ENCODE measurements at places on chromosomes 12 and 14.

GRCh38 chr12:47527816-47528215 lies 178.0 kb downstream of the RPAP3 start:
- DNase-seq, result no peak

DNA sequence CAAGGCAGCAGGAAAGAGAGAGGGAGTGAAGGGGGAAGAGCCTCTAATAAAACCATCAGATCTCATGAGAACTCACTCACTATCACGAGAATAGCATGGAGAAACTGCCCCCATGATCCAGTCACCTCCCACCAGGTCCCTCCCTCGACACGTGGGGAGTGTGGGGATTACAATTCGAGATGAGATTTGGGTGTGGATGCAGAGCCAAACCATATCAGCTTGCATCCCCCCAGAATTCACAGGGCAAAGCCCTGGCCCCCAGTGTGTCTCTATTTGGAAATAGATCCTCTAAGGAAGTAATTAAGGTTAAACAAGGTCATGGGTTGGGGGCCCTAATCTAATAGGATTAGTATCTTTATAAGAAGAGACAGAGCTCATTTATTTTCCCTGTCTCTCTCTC lies 56.1 kb upstream of the TCL1A start:
- no peak for DNase-seq

- no peak for DNase-seq
These were observed 45.5 kb downstream of the FGD4 start for GRCh38 chr12:32444895-32445294.

- DNase-seq, result no peak
These were observed 11.6 kb downstream of the GSG1 start for GRCh38 chr12:13091832-13092231.

- DNase-seq, result no peak
These were observed 40.5 kb upstream of the C14orf132 start for GRCh38 chr14:95998656-95999055.

GRCh38 chr14:94764573-94764972 lies 5.3 kb downstream of the GSC start:
- no peak for DNase-seq

DNA sequence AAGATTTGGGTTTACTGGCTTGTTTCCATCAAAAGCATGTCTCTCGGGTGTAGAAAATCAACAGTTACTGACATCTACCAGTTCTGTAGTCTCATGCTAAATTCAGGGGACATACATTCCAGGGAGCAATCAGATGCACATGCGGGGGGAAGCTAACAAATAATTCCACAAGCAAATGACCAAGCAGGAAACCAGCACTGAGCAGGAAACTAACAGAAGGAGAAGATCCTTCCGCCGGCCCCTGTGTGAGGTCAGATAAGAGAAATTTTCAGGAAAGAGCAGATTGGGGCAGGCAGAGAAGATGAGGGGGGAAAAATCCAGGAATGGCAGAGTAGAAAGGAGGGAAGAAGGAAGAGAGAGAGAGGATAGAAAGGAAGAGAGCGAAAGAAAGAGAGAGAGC lies 127.6 kb upstream of the TMCC3 start:
- no peak for DNase-seq

DNA sequence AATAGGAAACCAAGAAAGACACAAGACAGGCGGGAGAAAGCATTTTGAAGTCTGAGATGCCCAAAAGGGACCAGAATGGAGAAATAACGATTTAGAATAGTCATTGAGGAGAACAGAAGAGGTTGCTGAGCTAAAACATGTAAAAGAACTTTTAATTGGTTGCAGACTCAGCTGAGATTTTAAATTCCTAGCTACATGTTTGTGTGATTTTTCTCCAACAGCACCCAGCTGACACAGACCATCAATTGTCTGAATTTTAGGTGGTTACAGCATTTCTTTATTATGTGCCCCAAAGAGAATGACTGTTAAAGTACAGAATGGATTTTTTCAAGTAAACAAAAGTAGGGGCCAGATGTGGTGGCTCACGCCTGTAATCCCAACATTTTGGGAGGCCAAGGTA lies 50.3 kb downstream of the BAZ1A start:
- no peak for DNase-seq

GRCh38 chr12:92627511-92627910 lies 75.3 kb upstream of the PLEKHG7 start:
- no peak for DNase-seq

DNA sequence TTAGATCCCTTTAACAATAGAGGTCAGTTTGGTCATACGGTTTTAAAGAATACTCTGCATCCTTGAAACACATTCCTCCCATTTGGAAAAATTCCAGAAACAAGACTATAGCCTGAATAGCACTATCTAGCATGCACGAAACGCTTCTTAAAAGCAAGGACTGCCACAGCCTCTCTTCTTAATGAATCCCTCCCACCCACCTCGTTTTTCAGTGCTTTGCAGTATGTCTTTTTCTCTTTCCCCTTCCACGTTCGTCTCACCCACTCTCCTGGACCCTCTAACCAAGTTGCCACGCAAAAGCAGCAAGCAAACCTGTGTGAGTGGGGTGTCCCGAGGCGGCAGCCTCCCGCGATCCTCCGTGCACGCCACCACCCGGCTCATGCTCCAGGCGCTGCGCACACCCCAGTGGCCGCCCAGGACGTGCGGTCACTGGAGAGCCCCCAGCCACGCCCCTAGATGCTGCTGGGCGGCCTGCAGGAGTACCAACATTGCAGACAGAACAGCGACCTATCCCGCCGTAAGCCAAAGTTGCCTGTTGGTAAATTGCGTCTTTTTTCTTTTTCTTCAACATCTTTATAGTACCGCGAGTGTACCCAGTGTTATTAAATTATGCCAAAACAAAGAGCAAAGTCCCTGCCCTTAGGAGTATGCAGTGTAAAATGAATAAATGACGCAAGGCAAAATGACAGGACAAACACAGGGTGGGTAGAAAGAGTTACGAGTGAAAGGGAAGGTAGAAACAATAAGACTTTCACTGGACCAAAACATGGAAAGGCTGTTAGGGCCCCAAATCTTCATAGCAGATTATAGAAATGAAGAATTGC lies at the start of gene SLC38A4:
TSS of gene SLC38A4 (minus strand) at position 407 of the 824 bp plus-strand sequence. CDS start 32,926 bp downstream, outside the sequence.
- DNase-seq, result no peak

GRCh38 chr12:68121143-68121542 lies 38.4 kb downstream of the IFNG start:
- DNase-seq, result no peak

GRCh38 chr14:25622763-25623162 lies 572.8 kb upstream of the STXBP6 start:
- no peak for DNase-seq

DNA sequence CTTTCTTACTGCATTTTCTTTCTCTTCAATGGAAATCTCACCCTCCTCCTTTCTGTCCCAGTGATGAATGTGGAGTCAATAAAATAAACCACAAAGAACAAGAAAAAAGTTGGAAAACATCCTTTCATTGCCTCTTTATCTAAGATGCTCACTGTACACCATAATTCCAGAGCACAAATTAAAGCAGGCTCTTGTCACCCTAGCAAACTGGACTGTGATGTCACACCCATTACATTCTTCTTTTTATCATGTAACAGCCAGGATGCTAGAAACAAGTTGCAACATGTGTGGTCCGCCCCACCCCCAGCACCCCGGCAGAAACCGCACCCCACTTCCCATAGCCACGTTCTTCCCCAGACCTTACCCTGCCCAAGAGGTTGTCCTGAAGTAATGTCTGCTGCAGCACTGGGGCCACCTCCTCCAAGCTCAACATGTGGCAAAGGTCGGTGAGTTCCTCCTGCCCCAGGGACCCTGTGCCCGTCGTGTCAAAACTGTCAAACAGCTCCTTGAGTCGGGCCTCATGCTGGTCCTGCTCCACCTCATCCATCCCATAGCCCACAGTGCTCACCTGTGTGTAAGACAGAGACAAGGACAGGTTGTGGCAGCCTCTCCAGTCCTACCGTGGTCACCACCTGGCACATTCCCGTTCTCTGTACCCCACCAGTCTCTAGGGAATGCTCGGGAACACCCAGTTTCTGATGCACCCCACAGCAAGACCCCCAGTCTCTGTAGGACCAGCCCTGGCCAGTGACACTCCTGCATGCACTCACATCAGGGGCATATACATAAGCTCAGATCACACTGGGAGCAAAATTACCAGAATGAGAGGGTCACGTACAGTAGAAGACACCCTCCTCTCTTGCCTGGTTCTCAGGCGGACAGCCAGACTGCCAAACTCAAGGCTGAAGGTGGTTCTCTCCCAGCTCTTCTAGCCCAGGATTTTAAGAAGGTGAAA lies 9.2 kb downstream of the NIN start:
- peak; percentile 48 for DNase-seq

- DNase-seq, result no peak
These were observed 2.3 kb downstream of the HDAC7 start for GRCh38 chr12:47817272-47818006.

DNA sequence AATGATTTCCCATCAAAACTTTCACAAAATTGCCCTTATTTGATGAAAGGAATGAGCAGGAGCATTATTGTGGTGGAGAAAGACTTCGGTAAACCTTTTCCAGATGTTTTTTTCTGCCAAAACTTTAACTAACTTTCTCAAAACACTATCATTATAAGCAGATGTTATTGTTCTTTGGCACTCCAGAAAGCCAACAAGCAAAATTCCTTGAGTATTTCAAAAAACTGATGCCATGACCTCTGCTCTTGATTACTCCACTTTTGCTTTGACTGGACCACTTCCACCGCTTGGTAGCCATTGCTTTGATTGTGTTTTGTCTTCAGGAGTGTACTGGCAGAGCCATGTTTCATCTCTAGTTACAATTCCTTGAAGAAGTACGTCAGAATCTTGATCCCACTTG lies 29.7 kb upstream of the RAB21 start:
- no peak for DNase-seq

DNA sequence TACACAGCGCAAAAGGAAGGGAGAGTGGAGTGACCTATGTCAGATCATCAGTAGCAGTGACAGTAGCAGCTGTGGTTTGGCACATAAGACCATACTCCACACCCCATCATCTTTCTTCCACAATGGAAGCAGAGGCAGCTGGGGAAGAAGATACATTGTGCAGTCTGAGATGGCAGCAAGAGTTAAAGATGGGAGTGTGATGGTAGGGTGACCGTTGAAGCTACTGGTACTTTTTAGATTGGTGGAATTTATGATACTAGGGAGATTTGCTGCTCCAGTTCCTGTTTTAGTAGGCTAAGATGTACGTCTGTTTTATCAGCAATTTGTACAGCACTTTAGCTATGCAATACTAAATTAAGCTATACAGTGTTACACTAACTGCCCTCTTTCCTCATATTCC lies 291.0 kb downstream of the FUT8 start:
- DNase-seq, result no peak

DNA sequence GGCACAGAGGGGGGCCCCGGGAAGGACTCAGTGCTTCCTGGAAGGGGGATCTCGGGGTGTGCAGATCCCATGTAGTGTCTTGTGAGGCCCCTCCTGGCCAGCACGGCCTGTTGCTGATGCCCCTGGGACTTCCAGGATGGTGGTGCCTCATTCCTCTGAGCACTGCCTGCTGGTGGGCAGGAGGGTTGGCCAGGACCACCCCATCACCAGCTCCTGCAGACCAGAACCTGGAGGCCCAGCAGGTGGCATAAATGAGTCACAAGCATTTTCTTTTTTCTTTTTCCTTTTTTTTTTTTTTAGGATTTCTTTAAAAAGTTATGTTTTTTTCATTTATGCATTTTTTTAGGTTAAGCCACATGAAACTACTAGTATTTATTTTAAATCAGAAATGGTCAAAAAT lies 8.0 kb downstream of the MMP17 start:
- no peak for DNase-seq

GRCh38 chr12:7197841-7198240 lies 8.4 kb downstream of the PEX5 start:
- no peak for DNase-seq

- DNase-seq, result no peak
These were observed 141.6 kb upstream of the CPSF6 start for GRCh38 chr12:69097619-69098368.

- peak; percentile 20 for DNase-seq
These were observed 87.7 kb upstream of the FOXN3 start for GRCh38 chr14:89504602-89505313.

DNA sequence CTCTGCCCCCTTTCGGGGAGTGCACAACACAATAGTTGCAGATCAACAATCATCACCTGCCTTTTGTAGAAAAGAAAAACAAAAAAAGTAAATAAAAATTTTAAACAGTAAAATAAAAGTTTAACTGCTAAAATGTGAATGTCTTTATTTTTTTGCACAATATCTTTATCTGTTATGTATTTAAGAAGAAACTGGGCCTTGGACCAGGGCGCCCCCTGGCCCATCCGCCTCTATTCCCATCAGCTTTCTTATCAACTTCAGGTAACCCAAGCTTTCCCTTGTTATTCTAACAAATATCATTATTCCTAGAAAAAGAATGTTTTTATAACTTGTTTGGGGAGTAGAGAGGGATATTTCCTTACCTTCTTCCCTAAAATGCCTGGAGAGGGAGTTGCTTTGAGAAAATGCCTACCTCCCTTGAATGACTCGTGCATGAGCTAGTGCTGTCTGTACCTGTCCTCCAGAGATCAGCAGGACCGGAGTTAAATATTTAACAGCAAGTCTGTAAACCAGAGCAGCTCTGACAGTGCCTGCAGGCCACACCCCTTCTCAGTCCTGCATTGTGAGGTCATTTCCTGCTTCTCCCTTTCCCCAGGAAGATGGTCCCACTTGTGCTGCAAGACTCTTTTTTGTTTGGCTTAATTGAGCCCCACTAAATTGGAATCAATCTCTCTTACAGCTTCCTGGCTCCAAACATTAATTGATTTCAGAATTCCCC lies 192.8 kb upstream of the RGS6 start:
- DNase-seq, result no peak

DNA sequence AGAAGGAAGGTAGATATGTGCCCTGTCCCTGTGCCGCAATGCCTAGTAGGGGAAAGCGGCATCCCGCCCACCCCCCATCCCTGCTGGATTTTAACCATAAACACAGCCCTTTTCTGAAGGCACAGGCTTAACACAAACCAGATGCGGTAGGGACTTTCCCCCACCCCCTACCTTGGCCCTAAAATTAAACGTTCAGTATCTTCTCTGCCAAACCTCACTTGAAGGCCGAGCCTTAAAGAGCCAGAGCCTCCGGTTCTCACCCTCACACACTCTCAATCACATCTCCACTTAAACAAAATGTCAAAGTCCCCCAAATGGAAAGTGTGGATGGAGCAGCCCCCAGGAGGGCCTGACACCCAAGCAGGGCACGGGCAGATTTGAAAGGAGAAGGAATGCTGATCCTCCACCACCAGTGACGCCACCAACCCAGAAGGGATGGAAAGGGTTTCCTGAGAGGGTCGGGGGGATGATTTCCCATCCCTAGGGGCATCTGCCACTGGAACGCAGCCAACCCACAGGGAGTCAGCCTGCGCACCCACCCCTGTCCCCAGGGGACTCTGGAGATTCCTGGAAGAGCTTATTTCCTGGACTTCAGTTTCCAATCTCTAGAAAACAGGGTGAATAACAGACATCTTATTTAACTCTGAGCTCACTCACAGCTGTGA lies 26.4 kb downstream of the ACTN1 start:
- DNase-seq, result no peak
